ENCODE measurements at places on chromosomes 5 and 9. TPM values are rescaled to one million over a fixed set of nuclear protein-coding genes. Genes with fewer than 3 reads are reported as not detected.

- no peaks in the 10 kb centered on the region for H3K4me1 ChIP-seq
- H3K4me3 ChIP-seq = no peak overlapping the region
- no peaks in the 10 kb centered on the region for H3K27me3 ChIP-seq
- DNase-seq = no peak
- H3K36me3 ChIP-seq = no peaks in the 10 kb centered on the region
- no peak overlapping the region for H3K27ac ChIP-seq
Measured at GRCh38 chr5:83686251-83686650, 34.4 kb downstream of the HAPLN1 start.

GRCh38 chr5:147484708-147485020 is 25.2 kb downstream of the DPYSL3 start:
- no peak overlapping the region for H3K4me3 ChIP-seq
- no peak overlapping the region for H3K27ac ChIP-seq
- peaks cover 7% of the 10 kb centered on the region for H3K4me1 ChIP-seq
- H3K27me3 ChIP-seq = no peaks in the 10 kb centered on the region
- no peak for DNase-seq

The DRD1 gene
- 0.06 TPM for total RNA-seq

The SLC34A1 gene
- total RNA-seq = 0.19 TPM

DNA sequence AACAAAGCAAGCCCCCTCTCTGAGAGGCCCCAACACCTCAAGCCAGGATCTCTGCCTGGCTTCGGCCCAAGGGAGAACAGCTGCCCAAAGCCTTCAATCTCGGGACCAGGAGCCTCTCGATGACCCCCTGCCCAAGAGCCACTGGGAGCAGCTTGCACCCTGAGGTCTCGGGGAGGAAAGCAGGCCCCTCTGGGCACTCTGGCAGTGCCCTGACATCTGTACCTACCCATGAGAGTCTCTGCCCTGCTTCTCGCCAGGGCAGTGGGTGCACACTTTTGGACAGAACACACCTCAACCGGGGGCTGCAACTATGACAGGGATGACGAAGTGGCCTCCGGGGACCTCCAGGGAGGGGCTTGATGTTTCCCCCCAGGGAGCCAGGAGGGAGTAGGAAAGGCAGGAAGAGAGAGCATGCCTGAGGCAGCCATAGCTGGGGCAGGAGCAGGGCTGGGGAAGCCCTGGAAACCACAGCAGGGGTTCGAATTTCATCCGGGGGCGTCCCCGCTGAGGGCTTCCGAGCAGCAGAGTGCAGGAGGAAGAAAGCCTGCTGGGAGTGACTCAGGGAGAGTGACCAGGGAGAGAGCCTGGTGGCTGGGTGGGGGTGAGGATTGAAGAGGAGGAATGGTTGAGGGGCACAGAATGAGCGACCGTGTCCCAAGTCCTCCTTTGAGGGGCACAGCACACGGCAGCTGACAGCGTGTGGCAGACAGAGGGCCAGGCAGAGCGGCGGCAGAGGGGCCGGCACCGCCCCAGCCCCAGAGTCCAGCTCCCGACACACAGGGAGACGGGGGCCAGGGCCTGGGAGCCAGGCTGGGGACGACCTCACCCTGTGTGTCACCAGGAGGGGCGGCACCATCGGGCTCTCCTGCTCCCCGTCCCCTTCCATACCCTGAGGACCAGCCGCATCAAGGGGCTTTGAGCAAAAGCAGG is 1.8 kb downstream of the LPCAT1 start:
- H3K4me3 ChIP-seq = peak overlapping the region; percentile 66
- H3K36me3 ChIP-seq = no peaks in the 10 kb centered on the region
- peak; percentile 13 for DNase-seq
- H3K27me3 ChIP-seq = no peaks in the 10 kb centered on the region
- peaks cover 17% of the 10 kb centered on the region for H3K4me1 ChIP-seq
- H3K27ac ChIP-seq = no peak overlapping the region

All from testis (tissue), 5 donors.